Activated CD8-positive, alpha-beta memory T cell treated with anti-CD3 and anti-CD28 coated beads, Interleukin-2, amount 10 ng/mL, durations not matched to agents 7 days and 5 days (primary cell): ENCODE measurements at places on chromosomes 3 and 15.
A peak's percentile ranks its signal among the peaks of the same experiment; 100 is the strongest.

- DNase-seq = no peak
Measured at GRCh38 chr15:84961707-84962106, 19.9 kb upstream of the PDE8A start.

- DNase-seq = no peak
Measured at GRCh38 chr15:74817370-74817737, 4.7 kb downstream of the LMAN1L start.

GRCh38 chr15:73388256-73388781, 19.6 kb upstream of the HCN4 start:
- no peak for DNase-seq

DNA sequence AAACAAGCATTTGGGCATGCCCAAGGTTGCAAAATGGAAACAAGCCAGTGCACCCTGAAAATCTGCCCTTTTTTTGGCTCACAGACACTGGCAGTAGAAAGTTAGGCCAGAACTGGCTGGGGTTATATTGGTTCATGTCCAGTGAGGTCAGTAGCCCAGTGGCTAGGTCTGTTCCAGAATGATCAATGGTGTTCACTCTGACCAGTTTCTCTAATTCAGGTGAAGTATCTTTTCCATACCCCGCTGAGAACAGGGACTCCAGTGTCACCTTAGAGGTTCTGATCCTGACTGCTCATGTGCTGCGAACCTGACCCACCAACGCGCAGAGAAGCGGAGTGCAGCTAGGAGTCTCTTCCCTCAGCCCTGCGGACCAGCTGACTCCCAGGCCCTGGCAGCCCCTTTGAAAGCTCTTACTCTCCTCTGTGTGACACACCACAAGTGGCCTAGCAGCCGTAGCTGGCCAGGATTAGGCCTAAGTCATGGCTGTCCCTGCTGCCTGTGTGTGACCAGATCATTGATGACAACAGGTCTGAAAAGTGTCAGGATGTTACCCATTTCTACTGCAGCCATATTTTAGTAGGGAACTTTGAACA, 123.5 kb downstream of the GHSR start:
- DNase-seq = no peak

DNA sequence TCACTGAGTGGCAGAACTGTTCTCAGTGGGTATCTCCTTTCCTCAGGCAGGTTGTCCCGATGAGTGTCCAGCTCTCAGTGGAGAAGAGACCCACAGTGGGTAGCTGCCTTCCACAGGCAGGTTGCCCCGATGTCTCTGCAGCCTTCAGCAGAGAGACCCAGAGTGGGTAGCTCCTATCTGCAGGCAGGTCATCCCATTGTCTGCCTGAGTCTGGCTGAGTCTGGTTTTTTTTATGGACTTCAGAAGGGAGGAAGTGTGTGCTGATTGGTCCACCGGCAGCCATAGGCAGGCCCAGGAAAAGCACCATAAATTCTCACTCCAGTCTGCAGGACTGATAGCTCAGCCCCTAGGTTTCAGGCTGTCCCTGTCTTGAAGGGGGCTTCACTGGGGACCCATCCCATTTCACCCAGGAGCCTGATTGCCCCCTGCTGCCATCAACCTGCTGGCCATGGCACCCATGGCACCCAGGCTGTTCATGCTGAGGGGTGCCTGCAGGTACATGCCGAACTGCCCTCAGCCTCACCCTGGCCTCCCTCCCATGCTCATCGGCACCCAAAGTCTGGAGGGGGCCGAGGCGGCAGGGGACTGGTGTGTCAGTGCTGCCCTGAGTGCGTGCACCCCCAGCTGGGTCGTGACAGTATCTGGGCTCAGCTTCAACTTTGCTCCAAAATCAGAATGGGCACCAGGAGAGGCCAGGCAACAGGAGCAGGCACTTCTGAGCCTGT, 3.6 kb upstream of the LIMD1 start:
- no peak for DNase-seq

DNA sequence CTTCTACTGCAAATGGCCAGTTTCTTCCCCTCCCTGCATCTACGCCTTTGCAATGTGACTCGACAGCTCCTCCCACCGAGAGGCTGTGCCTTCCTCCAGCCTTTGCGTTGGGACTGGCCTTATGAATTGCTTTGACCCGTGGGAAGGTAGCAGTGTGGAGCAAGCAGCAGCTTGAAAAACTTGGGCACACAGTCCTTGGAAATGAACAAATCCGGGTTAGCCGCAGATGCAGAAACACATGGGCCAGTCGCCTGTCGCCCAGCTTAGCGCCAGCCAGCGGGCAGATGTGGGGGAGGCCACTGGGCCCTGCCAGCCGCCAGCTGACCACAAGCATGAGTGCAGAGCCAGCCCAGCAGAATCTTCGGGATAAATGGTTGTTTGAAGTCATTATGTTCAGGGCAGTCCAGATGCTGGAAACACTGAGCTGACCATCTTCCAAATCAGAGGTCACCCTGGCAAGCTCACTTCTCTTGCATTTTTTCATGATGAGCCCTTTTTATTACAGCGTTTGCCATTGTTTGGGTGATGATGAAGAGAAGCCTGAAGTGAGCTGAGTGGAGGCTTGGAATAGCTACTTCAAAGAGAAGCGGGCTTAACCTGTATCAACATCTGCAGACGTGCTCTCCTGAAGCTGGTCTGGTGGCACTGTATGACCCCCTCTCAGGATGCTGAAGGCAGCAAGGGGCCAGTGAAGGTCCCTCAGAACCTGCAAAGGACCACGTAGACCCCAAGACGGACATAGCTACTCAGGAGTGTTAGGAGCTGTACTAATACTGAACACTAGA, 9.8 kb downstream of the SELENOS start:
- DNase-seq = no peak

DNA sequence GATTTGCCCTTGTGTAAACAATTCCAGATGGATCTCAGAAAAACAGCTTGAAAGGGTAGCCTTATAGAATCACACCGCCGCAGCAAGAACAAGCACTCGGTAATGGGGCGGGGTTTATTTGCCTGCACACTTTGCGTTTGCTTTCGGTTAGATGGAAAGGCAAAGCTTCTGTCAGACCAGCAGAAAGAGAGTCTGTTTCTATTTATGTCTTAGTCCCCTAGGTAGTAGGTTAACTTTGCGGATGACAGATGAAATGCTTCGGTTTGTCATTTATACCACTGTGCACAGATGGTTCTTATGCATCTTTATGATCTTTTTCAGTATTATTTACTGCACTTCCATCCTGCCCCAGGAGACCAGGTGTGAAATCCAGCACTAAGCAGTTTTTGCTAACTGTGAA, 62.2 kb downstream of the PYDC2 start:
- no peak for DNase-seq

DNA sequence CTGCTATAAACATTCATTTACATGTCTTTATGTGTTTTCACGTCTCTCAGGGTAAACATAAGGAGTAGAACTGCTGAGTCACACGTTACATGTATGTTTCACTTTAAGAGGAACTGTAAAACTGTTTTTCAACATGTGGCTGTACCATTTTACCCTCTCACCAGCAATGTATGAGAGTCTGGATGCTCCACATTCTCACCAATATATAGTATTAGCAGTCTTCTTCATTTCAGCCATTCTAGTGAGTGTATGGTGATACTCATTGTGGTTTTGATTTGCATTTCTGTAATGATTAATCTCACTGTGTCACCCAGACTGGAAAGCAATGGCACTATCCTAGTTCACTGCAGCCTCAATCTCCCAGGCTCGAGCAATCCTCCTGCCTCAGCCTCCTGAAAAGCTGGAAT, 37.1 kb downstream of the PHC3 start:
- DNase-seq = no peak

DNA sequence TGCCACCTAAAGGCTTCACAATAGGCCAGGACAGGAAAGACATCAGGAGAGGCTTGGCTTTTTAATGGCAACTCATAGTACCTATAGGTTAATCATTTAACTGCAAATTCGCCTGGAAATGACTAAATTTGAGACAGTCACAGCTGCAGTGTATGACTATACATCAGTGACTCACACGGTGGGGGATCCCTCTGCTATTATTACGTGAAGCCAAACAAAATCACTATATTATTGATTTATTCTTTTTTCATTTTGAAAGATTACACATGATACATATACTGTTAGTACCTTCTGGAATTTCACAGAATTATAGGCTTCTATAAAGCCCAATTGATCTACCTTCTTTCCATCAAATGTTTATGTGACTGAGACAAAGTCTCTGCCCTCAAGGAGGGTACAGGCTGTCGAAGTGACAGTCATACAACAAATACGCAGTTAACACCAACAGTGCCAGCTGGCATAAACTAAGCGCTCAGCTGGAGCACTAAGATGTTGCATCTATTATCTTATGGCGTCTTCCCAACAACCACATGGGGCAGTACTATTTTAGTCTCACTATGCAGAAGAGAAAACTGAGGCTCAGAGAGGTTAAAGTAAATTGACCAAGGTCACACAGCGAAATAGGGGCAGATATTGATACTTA, 82.0 kb upstream of the LMOD3 start:
- DNase-seq = peak; percentile 78

DNA sequence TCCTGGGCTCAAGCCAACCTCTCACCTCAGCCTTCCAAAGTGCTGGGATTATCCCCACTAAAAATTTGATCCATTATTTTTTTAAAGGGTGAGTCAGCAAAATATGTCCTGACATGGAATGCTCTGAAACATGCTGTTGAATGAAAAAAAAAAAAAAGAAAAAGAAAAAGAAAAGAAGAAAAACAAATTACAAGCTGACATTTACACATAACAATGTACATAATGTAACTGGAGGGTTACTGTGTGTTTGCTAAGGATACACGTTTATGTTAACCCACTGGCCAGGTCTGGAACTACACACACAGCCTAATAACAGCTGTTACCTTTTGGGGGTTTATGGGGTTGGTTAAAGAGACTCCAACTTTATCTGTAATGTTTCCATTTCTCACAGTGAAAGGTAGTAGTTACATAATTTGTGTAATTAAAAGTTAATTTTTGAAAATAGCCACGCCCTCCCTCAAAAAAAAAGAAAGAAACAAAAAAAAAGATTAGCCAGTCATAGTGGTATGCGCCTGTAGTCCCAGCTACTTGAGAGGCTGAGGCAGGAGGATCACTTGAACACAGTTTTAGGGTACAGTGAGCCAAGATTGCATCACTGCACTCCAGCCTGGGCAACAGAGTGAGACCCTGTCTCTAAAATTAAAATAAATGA, 3.1 kb upstream of the MESP2 start:
- DNase-seq = no peak

DNA sequence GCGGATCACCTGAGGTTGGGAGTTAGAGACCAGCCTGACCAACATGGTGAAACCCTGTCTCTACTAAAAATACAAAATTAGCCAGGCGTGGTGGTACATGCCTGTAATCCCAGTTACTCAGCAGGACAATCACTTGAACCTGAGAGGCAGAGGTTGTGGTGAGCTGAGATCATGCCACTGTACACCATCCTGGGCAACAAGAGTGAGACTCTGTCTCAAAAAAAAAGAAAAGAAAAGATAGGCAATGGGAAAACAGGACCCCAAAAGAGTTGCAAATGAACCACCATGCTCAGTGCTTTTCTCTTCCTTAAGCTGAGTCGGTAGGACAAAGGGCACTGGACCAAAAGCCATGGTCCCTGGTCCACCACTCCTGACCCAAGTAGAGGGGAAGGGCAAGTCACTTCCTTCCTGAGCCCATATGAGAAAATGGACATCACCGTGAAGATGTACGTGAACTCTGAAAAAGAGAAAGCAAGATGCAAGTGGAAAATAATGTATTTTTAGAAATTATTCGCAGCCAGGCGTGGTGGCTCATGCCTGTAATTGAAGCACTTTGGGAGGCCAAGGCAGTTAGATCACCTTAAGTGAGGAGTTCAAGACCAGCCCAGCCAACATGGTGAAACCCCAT, 2.6 kb downstream of the ITGB5 start:
- no peak for DNase-seq

DNA sequence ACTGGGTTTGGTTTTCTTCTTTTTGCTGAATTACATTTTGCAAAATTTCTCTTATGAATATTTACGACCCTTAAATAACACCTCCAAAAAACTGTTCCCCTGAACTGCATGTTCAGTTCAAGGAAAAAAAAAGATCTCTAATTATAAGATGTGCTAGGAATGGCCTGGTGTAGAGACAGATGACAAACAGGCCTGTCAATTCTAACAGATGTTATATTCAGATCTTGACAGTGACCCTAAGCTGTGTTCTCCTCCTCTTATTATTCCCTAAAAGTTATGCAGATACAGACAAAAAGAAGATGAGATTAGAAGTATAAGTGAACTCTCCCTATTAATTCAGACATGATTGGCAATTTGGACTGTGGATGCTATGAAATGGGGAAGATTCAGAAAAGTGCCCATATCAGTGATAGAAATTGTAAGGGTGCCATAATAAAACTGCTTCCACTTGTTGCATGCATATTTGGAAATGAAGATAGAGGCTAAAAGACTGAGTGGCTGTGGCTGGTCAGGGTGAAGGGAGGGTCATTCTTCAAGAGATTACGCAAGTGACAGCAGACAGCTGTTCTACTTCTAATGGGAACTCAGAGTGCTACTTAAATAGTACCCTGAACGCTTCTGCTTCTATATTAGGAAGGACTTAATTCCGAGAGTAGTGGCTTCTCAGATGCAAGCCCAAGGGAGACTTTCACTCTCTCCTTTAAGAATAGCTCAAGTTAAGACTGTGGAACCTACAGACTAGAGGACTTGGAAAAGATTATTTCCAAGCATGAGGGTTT, 75.5 kb downstream of the ADAMTS9 start:
- no peak for DNase-seq

DNA sequence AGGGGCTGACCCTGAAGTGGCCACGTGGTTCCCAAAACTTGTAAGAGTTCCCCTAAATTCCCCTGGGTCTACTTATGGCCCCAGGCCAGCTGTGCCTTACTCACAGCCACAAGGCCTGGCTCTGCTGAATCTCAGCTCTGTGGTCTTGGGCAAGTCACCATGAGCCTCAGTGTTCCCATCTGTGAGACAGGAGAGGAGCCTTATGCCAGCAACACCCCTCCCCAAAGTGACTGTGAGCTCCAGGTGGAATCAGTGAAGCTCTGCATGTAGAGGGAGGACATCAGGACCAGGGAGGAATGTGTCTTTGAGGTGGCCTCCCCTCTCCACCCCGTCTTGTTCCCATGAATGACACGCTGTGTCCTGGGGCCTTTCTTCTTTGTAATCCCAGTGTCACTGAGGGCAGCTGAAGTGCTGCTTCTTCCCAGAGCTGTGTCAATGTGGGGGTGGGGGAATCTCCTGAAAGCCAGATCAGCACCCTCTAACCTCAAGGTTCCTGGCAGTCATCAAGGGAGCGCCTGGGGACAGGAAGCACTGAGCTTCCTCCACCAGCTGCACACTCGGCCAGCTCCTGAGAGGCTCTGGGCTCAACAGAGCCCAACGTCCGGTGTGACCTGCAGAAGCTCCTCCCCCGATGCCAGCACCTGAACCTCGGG, 258.9 kb downstream of the UACA start:
- DNase-seq = peak; percentile 56

GRCh38 chr3:16406166-16406565, 107.3 kb downstream of the RFTN1 start:
- DNase-seq = no peak

DNA sequence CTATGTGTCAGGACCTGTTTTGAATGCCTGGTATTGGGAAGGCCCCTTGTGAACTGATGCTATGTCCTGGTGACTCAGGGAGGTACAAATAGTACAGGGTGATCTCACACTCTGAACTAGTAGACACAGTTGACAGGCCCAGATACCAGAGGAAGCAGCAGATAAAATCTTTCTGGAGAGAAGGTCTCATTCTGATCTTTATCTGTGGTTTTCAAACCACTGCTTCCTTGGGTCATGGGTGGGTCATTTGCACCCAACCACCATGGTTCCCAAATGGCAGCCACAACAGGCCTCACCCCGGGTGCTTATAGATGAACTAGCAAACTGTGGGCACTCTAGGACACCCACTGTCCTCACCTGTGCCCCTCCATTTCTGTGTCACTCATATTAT, 43.4 kb downstream of the PXYLP1 start:
- DNase-seq = peak; percentile 61
